ENCODE measurements at places on chromosomes 3 and 15.

DNA sequence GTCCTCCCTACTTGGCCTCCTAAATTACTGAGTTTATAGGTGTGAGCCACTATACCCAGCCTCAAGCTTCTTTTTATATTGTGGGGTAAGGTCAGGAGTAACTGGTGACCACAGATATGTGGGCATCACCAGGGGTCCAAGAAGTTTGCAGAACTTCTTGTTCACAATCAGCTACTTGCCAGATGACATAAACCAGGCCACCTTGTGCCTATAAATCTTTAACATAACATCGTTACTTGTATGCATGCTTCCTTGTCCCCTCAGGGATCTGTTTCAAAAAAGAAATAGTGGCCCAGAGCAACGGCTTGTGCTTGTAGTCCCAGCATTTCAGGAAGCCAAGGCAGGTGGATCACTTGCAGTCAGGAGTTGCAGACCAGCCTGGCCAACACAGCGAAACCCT, 115.1 kb upstream of the FAM174B start:
- DNase-seq: no peak

- DNase-seq: no peak
These were observed 69.1 kb upstream of the TSEN2 start for GRCh38 chr3:12415014-12415680.

DNA sequence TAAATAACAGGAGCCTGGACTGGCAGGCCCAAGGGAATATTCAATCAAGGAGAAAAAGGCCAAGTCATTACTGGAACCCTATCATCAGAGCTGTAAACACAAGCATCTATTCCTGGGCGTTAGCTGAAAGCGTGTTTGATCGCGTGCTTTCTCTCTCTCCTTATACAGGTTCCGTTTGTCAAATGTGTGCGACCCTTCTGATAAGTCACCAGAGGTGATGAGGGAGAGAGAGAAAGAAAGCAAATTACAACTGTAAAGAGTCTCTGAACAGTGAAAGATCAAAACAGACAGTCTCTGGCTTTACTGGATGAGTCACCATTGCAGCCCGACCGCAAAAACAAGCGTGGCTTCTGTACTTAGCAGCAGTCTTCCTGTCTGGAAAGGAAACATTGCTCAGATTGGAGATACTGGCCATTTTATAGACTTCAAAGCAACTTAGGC, 39.5 kb upstream of the TPRG1 start:
- peak; percentile 73 for DNase-seq

- no peak for DNase-seq
These were observed 40.7 kb downstream of the SUMF1 start for GRCh38 chr3:4426261-4426781.

DNA sequence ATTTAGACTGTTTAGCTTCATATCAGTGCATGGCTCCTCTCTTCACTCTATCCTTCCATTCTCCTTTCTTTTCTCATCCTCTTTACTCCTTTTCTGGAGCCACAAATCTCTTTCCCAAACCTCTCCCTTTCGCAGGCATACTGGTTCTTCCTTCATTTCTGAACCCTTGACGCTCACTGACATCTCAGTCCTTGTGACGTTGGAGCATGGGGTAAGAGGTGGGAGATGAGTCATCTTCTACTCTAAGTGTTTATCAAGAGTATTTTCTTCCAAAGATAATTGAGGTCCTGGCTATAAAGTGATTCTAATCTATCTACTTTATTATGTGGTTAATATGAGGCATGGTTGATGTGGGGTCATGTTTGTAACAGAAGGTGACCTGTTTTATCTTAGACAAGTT, 414.2 kb downstream of the AGBL1 start:
- no peak for DNase-seq

GRCh38 chr3:42690191-42690590, 4.9 kb downstream of the KLHL40 start:
- DNase-seq: no peak
